ENCODE measurements at places on chromosomes 11 and 22.

DNA sequence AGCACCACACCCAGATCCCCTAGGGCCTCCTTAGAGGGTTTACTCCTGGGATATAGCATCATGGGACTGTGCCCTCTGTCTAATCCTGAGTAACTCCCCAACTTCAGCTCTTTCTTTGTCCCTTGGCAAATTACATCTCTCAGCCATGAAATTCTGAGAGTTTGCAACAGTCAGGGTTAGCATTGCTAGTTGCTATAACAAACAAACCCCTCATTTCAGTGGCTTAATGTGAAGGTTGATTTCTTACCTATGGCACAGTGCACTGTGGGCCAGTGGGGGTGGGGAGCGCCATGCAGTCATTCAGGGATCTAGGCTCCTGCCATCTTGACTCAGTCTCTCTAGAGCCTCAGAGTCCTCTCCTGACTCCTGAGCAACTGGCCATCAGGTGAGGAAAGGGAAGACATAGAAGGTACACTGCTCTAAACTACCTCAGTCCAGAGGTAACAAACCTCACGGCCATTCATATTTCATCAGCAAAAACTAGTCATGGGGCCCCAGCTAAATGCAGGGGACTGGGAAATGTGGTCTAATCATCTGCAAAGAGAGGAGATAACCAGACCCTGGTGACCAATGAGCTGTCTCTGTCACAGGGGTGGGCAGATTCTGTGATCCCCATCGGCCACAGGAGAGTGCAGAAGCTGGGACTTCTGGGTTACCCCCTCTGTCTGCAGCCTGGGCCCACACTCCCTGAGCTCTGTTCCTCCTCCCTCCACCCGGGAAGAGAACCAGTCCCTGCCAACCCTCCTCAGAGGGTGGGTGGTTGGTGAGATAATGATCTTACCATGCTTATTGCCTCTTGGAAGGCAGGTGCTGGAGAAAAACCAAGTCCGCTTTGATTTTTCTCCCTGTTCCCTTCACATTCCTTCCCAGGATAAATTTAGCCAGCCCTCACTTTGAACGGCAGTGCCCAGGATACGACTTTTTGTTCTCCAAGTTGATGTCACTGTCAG is 17.5 kb downstream of the PRG3 start:
- DNase-seq = no peak

DNA sequence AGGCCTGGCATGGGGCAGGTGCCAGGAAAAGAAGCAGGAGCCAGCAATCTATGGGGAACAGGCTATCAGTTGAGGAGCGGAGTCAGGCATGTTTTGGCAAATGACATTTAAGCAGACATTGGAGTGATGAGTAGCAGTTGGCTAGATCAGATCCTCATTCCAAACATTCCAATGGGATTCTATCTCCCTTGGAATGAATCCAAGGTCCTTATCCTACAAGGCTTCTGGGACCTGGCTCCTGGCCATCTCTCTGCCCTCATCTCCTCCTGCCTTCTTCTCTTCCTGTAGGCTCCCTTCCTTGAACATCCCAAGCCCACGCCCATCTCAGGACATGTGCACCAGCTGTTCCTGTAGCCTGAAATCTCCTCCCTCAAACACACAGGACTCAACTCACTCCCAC is 1074.5 kb downstream of the TBC1D22A start:
- no peak for DNase-seq

- DNase-seq = no peak
These were observed 14.4 kb upstream of the CHST1 start for GRCh38 chr11:45679806-45680205.

- no peak for DNase-seq
These were observed 138.4 kb upstream of the CADM1 start for GRCh38 chr11:115642660-115643059.

GRCh38 chr11:44752300-44752699 is 25.5 kb downstream of the TSPAN18 start:
- DNase-seq = no peak

DNA sequence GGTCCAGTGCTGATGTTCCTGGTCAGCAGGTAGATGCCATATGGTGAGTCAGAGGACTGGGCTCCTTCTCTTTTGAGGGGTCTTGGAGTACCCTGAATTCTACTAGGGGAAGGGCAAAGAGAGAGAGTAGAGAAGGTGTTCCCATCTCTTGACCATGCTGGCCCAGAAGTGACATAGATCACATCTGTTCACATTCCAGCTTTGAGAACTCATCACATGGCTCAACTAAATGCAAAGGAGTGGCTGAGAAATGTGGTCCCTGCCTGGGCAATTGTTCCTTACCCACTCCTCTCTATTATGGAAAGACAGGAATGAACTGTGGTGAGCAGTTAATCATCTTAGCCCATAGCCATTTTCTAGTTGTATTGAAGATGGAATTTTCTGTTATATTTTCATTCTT is 105.4 kb upstream of the TIMP3 start:
- no peak for DNase-seq

DNA sequence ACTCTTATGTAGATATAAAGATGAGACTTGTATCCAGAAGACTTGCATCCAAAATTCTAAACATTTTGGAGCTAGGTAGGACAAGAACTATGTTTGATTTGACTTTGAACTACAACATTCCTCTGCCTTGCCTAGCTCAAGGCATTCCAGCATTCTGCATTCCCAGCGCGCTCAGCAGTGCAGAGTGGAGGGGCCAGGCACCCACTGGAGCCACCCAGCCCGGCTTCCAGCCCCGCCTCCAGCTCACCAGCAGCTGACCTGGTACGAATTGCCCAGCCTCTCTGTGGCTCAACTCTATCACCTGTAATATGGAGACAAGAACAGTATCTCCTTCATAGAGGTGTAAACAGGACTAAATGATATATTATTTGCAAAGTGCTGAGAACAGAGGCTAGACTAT is 28.8 kb downstream of the PRDM10 start:
- DNase-seq = no peak

DNA sequence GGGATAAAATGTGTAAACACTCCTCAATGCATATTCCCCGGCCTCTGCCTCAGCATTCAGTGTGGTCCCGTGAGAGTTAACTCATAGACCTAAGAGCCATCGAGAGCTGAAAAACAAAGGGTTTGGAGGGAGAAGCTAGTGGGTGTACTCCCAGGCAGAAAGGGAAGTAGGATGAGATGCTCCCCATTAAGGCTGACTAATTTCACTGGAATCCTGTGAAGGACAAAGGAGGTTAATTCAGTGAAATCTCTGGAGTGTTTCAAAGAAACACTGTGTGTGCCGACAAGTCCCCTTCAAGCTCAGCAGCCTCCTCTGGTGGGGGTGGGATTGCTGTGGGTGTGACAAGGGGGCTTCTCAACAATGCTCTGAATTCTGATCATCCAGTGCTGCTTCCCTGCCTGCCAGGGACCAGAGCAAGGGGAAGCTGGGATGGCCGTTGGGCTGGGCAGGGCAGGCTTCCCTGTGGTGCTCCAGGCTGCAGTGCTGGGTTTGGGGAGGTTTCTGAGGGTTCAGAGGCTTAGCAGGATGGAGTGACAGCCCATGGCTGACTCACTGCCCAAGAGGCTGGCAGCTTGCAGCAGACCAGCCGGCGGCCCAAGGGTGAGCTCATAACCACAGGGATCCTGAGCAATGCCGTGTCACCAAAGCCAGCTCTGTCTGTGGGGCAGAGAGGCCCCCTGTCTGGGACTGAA is 61.4 kb upstream of the BMAL1 start:
- no peak for DNase-seq

- DNase-seq = no peak
These were observed 32.1 kb upstream of the GNB1L start for GRCh38 chr22:19886605-19887255.

DNA sequence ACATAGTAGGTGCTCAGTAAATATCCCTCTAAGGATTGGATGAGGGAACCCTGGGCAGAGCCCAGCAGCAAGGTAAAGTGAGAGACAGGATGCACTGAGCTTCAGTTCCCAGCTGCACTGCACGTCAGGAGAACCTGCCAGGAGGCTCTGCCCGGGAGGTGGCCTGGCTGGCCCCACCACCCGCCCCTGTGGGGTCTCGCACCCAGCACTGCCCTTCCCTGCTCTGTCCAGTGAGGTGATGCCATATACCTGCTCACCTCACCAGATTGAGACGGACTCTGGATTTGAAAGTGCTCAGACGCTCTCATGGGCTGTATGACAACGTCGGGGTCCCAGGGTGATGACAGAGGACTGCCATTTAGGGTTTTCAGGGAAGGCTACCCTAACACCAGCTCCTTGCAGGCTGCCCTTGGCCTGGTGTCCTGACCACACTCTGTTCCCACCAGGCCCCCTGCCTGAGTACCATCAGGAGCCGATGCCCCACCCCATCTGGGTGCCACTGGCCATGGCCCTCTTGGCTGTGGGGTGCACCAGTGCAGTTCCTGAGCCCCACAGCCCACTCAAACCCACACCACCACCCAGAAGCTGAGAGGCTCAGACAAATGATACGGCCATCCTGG is 61.7 kb upstream of the FGF3 start:
- DNase-seq = no peak

GRCh38 chr11:17578296-17578695 is 31.2 kb downstream of the OTOG start:
- DNase-seq = no peak

GRCh38 chr22:37030560-37031281 is 11.2 kb downstream of the MPST start:
- DNase-seq = no peak

DNA sequence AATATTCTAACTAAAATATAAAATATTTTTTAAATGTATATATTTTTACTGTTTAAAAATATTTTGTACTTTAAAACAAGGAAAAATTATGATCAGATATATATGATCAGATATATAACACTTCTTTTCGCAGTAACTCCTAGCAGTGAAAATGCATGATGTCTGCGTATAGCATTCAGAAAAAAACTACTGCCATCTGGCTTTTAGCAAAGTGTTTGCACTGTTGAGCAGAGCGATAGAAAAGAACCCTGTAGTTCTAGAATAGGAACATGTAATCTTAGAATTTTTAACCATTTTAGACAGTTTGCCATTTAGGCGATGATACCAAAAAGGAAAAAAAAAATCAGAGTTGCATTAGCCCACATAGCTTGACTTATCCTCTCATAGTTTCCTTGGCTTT is 370.4 kb upstream of the ANO3 start:
- no peak for DNase-seq

DNA sequence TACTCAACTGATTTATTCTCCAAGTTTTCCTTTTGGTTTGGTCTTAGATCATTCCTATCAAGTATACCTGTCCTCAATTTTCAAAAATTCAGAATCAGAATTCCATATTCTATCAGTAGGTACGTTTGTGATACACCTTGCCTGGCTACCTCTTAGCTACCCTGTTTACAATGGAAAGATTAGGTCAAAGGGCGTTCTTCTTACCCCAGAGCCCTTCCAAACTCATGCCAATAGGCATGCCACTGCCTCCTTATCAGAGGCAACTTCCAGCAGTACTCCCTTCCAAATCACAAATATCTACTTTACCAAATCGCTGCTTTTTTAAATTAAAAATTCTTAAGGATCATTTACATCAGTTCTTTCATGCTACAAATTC is 1.0 kb downstream of the PATL1 start:
- DNase-seq = no peak

DNA sequence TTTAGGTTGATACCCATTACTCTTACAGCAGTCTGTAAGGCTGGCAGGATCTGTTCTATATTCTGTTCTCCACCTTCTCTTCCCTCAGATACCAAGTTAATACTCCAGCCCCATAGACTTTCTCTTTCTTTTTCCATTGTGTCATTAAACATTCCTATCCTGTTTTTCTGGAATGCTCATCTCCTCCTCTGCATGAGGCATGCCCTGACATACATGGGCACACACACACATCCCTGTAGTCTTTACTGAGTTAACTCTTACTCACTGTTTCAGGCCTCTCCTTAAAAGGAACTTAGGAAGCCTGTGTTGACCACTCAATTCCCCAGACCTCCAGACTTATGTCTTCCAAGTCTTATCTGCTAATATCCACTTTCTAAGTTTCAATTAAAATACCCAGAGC is 476.8 kb downstream of the METTL15 start:
- DNase-seq = no peak

DNA sequence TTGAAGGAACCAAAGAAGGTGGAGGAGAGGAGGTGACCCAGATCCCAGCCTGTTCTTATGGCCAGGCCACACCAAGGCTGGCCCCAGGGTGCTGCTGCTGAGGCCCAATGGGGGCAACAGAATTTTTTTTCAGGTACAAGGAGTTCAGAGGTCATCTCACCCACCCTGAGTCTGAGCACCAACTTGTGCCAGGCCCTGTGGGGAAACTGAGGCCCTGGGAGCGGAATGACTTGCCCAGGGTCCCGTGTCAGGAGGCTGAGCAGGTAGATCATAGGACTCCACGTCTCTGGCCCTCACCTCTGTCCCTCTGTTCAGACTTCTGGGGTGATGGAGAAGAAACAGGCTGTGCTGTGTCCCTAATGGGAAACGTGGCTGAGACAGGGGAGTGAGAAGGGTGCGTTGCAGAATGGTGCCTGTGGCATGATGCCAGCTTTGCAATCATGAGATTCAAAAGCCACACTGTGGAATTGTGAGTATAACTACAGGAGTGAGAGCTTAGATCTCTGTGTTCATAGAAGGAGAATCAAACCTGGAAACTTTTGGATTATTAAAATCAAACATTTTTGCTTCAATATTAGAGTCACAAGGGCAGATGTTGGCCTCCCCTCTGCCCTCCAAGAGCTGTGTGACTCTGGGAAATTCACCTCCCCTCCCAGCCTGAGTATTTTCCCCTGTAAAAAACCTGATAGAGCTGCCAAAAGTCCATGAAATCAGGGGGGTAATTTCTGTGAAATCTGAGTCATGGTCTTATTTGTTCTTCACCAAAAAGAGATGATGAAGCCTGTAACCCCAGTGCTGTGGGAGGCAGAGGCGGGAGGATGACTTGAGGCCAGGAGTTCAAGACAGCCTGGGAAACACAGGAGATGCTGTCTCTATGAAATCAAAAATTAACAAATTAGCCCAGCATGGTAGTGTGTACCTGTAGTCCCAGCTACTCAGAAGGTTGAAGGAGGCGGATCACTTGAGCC is 874 bp downstream of the APOL1 start:
- DNase-seq = peak; percentile 2

DNA sequence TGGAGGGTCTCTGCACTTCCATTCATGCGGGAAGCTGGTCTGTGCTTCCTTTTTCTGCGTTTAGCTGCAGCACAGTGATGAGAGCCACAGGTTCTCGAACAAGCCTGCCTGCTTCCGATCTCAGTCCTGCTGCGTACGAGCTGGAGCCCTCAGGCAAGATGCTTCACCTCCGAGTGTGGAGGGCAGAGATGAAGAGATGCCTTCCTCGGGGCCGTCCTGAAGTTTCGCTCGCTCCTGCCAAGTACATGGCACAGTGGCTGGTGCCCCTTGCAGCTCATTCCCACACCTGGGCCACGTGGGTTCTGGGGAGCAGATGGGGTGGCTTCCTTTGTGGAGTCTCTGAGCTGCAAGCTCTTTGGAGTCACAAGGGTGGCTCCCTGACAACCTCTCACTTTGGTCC is 19.5 kb upstream of the TESMIN start:
- DNase-seq = no peak

- no peak for DNase-seq
These were observed 7.1 kb upstream of the CDC42EP2 start for GRCh38 chr11:65307298-65308229.

- no peak for DNase-seq
These were observed 116.8 kb upstream of the NNMT start for GRCh38 chr11:114179234-114179941.
